NCI-H510A (cell line): ENCODE measurements at places on chromosomes 2 and 18.

- no peak for DNase-seq
Measured at GRCh38 chr2:58664523-58665151, 423.5 kb upstream of the FANCL start.

- DNase-seq, result no peak
Measured at GRCh38 chr2:173997753-173998152, 32.6 kb upstream of the SP3 start.

GRCh38 chr18:2654169-2654927, 1.2 kb upstream of the SMCHD1 start:
- no peak for DNase-seq

GRCh38 chr2:16729335-16729734, 63.7 kb upstream of the CYRIA start:
- DNase-seq, result no peak

GRCh38 chr2:74817304-74817675, 16.6 kb upstream of the HK2 start:
- DNase-seq, result no peak

- DNase-seq, result no peak
Measured at GRCh38 chr2:58466804-58467203, 225.7 kb upstream of the FANCL start.

DNA sequence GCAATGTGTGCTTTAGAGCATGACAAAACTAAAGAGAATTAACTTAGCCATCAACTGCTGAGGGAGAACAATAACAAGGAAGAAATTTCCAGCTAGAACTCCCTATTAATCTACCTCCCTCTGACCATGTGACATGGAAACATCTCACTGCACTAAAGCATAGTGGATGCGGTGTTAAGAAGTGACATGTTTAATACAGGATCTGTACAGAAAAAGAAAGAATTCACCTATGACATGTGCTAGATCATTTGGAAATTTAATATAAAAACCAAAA, 202.3 kb upstream of the KLHL14 start:
- DNase-seq, result no peak

- no peak for DNase-seq
Measured at GRCh38 chr18:29063346-29063745, 886.4 kb upstream of the CDH2 start.

GRCh38 chr2:95719473-95720060, 127.8 kb downstream of the TRIM43 start:
- no peak for DNase-seq

DNA sequence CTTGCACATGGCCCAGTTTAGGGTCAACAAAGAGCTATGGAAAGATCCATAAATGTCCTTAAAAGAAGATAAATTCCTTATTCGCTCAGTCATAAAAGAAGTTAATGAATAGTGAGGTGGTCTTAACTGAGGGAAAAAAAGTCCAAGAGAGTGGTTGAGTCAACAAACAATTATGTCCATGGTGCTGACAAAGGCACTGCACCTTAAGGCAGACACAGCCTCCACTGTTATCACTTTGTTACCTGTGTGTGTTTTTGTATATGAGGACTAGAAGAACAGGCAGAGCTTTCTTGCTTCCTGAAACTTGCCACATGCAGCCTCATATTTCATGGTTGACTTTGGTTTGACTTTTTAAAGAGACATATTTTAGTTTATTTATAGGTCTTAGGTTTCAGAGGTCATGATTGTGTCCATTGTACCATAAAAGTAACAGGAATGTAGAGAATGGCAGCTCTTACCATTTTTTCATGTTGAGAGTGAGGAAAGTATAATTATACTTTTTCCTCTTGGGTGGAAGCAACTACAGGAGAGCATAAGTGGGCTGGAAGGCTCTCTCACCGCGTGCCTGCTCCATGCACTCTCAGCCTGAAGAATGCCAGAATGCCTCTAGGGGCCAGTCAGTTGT, 93.6 kb downstream of the XRCC5 start:
- no peak for DNase-seq

DNA sequence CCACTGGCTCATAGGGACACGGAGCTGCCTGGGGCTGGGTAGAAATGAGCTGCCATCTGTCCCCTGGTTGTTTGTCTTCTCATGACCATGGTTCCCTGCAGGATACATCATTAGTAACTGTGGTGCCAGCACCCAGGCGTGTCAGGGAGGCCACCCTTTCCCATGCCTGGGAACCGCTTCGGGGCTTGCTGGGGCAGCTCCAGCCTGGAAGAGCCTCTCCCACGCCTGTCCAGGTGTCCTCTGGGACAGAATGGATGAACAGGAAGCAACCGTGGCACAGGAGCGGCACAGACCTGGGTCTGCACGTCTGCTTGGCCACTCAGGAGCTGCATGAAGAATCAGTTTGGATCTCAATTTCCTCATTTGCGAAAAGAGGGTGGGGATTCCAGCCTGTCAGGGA, 34.8 kb downstream of the SDC1 start:
- DNase-seq, result no peak
